Sigmoid colon (tissue), 7 donors: ENCODE measurements at places on chromosomes 5 and 9. TPM values are rescaled to one million over a fixed set of nuclear protein-coding genes. Genes with fewer than 3 reads are reported as not detected.

The KCNIP1 gene
- total RNA-seq, result 0.49 TPM

The SLC6A3 gene
- total RNA-seq, result not detected

The BAAT gene
- not detected for total RNA-seq

The UBAC1 gene
- total RNA-seq, result 65.1 TPM

The FSTL4 gene
- total RNA-seq, result not detected

The GNA14 gene
- total RNA-seq, result 29.2 TPM

DNA sequence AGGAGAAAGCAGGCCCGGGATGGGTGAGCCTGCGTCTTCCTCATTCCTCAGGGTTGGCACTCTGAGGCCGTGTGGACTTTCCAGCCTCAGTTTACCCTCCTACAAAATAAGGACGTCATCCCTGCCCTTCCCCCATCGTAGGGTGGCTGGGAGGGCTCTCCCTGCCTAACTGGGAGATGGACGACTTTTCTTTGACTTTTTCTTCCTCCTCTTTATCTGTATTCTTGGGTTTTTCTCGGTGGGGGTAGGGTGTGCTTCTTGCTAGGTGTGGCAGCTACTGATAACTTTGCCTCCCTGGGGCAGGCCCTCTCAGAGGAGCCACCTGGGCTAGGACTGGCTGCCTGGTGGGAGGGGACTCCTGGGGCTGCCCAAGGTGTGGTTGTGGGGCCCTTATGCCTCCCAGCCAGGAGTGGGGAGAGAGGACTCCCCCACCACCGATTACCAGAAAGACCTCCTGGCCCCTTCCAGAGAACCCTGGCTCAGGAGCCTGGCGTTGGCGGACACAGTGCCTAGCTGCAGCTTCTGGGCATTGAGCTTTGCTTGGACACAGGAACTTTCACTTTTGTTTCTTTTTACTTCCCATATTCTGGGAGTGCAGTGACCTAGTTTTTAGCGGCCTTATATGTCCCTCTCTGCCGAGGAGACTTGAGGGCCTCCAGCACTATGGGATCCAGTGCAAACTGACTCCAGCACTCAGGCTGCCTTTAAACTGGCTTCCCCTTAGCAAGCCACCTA lies 6.1 kb downstream of the GLIPR2 start:
- peak; percentile 69 for DNase-seq
- H3K4me3 ChIP-seq, result no peak overlapping the region
- H3K36me3 ChIP-seq, result no peaks in the 10 kb centered on the region
- H3K27me3 ChIP-seq, result no peaks in the 10 kb centered on the region
- H3K27ac ChIP-seq, result peak overlapping the region; percentile 98
- peaks cover 86% of the 10 kb centered on the region for H3K4me1 ChIP-seq

GRCh38 chr5:15502208-15502607 lies 2.2 kb downstream of the FBXL7 start:
- peak overlapping the region; percentile 89 for H3K27ac ChIP-seq
- H3K4me3 ChIP-seq, result peak overlapping the region; percentile 81

GRCh38 chr5:68749631-68750030 lies 344.2 kb upstream of the SLC30A5 start:
- DNase-seq, result no peak
- no peak overlapping the region for H3K27ac ChIP-seq
- H3K4me3 ChIP-seq, result no peak overlapping the region
- no peaks in the 10 kb centered on the region for H3K36me3 ChIP-seq
- no peaks in the 10 kb centered on the region for H3K27me3 ChIP-seq

DNA sequence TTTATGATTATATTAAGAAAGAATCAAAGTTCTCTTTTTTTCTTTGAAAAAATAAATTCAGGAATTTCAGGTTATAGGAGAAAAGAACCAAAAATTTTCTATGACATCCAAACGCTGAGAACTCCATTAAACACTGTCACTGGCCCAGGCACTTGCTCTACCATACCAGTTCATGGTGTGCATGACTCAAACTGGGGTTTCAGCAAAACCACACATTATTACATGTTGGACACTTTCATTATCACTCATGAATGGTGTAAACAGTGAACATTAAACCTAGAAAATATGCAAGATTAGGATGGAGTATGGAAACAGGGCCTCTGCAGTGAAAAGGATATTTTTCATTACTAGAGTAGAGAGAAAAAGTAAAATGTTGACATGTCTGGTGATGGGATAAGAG lies 369.9 kb upstream of the FAM174A start:
- H3K4me3 ChIP-seq, result no peak overlapping the region
- no peaks in the 10 kb centered on the region for H3K4me1 ChIP-seq
- no peak overlapping the region for H3K27ac ChIP-seq
- no peaks in the 10 kb centered on the region for H3K36me3 ChIP-seq
- no peaks in the 10 kb centered on the region for H3K27me3 ChIP-seq
- DNase-seq, result no peak

DNA sequence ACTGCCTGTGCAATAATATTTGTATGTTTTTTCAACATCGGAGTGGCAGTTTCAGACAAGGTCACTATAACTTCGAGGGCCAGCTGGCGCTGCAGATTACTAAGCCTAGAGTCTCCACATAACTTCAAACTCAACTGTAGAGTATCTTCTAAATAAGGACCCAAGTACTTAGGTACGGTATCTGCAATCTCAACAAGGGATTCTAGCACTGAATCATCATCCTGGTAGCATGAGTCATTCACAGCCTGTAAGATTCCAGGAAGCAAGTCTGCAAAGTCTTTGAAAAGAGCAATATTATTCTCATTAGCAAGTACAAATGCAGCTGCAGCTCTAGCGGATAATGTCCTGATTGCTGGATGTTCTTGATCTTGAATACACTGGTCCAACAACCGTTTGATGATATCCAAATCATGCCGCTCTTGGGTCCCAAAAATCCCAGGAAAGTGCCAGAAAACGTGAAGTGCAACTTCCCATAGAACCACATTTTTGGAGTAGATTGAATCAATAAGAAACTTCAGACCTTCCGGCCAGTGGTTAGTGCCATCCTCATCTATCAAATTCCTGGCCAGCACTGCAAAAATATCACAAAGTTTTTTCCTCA lies 654 bp downstream of the RANBP6 start:
- no peaks in the 10 kb centered on the region for H3K36me3 ChIP-seq
- H3K4me3 ChIP-seq, result peak overlapping the region; percentile 74
- H3K27me3 ChIP-seq, result no peaks in the 10 kb centered on the region

GRCh38 chr9:75592586-75592985 lies 297.9 kb upstream of the PCSK5 start:
- no peaks in the 10 kb centered on the region for H3K4me1 ChIP-seq
- no peak overlapping the region for H3K4me3 ChIP-seq
- no peaks in the 10 kb centered on the region for H3K36me3 ChIP-seq
